Activated CD4-positive, alpha-beta T cell treated with anti-CD3 and anti-CD28 coated beads, Interleukin-2, amount 50 U/mL, for 1 hour (primary cell): ENCODE measurements at places on chromosomes 5 and 9.

DNA sequence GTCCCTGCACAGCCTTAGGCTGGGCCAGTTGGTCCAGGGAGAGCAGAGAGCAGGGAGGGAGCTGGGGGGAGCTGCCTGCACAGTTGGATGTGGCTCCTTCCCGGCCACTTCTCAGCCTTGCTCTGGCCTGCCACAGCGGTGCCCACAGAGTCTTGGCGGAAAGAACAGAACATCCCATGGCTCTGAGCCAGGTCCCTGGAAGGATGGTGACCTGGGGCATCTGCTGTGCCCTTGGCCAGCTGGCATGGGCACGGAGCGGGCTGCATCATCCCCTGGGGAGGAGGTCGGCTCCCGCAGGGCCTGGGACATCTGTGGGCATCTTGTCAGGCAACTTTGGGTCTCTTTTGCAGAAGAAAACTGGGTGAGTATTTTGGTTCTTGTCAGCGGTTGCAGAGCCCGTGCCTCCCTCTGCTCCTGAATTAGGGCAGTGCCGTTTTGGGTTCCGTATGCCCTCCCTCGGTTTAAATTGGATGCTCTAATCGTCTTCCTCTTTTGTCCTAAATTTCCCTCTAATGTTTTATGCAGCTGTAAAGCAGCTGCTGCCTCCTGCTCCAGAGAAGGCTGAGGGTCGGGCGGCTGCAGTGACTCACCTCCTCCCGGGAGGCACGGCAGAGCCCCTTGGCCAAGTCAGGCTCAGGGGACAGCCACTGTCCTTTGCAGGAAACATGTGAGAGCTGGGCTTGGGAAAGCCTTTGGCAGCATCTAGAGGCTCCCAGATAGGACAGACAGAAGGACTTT is 10.5 kb upstream of the NACC2 start:
- DNase-seq = no peak

- DNase-seq = no peak
Measured at GRCh38 chr5:7705261-7705660, 145.7 kb downstream of the CFAP90 start.

GRCh38 chr5:144273232-144274027 is 102.8 kb downstream of the KCTD16 start:
- no peak for DNase-seq

- DNase-seq = no peak
Measured at GRCh38 chr5:105593011-105593760, 2030.6 kb upstream of the NUDT12 start.

GRCh38 chr5:3650320-3650719 is 54.7 kb downstream of the IRX1 start:
- DNase-seq = no peak
